ENCODE measurements at places on chromosomes 4 and X.

DNA sequence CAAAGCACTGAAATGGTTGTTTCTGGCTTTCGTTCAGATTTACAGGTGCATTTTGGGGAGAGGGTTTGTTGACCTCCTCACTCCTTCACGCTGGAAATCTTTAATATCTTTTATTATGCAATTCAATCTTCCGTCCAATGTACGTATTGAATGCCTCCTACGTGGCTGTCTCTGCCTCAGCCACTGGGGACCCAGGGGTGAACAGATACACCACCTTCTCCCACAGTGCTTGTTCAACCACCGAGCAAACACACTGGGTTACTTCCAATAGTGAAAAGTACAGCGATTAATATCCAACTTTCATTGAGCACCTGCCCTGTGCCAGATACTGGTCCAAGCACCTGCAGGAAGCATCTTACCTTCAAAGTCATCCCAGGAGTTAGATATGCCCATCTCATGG lies 52.1 kb downstream of the NYX start:
- DNase-seq = no peak

GRCh38 chr4:98919996-98920395 lies 8.9 kb downstream of the EIF4E start:
- DNase-seq = no peak

DNA sequence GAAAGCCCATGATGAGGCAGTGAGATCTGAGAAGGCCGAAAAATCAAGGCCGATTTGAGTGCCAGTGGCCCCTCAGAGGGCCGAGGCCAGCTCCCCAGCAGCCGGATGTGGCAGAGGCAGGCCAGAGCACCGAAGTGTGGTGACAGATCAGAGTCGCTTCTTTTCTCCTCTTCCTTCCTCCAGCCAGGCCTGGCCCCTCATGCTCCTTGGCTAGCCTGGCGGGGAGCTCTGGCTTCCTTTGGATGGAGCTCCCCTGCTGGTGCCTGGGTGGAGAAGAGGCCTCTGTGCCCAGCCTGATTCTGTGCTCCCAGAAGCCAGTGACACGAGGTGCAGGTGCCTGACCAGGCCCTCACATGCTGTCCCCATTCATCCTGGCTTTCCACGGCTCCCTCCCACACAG lies 127.2 kb upstream of the PABPC4L start:
- DNase-seq = no peak

DNA sequence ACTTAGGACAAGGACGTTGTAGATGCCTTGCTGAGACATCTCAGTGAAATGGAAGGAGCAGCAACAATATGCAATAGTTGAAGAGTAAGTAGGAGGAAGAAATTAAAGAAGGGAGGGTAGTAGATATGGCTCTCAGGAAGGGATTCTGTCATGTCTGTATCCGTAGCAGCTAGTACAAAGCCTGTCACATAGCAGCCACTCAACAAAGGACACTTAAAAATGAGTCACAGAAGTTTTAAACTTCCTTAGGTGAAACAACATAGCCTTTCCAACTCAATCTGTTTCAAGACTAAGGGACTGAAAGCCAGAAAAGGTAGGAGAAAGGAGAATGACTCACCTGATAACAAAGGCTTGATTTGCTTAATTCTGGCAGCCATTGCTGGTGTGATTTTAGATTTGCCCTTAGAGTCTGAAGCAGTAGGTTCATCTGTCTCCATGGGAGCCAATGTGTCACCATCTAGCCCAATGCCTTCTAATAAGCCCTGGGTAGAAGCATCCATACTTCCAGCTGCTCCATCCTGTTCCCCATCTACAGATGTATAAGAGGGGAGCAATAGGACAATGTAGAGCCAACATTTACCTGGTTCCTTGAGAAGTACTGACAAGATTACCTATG lies 86.6 kb downstream of the HUWE1 start:
- no peak for DNase-seq

GRCh38 chrX:129634541-129634940 lies 20.2 kb downstream of the APLN start:
- DNase-seq = no peak

GRCh38 chrX:149527705-149528104 lies 13.1 kb upstream of the EOLA1 start:
- DNase-seq = no peak

DNA sequence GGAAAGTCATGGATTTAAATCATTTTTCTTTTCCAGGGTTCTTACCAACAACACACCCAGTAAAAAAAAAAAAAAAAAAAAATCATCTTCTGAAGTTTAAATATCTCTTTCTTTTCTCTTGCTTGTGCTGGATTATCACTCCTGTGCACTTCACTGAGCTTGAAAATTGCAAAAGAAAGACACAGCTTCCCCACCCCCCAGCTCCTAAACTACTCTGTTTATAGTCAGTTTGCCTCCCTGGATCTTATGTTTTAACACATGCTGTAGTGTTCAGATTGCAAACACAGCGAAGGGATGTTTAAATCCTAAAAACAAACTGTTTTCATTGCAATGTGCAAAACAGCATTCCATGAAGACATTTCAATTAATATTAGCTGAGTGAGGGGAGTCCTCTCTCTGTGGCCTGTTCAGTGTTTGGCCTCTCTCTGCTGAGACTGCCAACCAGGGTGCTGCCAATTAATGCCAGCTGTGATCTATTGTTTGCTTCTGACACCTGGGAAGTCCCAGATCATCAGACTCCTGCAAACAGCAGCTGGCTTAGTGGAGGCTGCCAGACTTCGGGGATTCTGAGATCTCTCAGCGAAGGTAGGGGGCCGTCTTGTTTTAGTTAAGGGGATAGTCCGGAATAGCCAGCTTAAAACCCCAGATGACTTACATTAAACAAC lies 171.1 kb upstream of the PITX2 start:
- DNase-seq = no peak

DNA sequence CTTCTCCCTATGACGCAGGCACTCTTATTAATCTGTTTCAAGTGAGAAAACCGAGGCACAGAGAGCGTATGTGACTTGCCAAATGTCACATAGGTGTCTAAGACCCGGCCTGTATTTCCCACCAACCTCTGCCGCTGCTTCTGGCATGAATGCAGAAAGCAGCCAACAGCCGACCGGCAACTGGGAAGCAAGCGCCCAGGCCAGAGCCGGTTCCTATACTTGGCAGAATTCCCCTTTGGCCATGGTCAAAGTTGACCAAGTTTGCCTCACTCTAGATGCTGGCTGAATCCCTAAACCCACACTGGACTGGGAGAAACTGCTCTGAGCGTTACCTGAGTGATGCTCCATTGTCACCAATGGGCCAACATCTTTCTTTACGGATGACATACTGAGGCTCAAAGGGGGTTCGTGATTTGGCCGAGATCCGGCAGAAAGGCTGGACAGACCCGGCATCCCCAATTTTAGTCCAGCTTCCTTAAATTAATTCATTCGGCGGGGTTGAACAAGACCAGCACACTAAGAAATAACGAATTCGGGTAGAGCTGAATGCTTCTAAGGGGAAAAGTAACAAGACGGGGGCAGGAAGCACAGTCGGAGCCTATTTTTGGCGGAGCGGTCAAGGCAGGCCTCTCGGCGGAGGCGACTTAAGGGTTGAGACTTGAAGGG lies 11.2 kb downstream of the MSX1 start:
- DNase-seq = no peak

GRCh38 chrX:148288451-148288850 lies 212.0 kb upstream of the AFF2 start:
- no peak for DNase-seq

GRCh38 chr4:138953961-138954371 lies 61.6 kb upstream of the NOCT start:
- DNase-seq = no peak

DNA sequence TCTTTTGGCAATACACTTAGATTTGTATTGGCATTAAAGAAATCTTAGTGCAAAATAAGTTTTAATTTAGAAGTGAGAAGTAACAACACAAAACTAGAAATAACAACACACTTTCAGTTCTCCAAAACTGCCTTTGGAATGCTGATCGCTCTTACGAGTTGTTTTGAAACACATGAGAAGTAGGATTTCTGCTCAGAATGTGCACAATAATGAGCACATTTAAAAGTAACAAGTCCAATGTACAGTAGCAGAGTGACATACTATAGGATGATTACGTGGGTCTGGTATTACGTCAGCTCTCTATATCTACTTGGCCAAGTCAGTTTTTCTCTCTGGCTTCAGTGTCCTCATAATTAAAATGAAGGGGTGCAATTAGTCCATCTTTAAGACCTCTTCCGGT lies 164.8 kb downstream of the CHM start:
- no peak for DNase-seq

DNA sequence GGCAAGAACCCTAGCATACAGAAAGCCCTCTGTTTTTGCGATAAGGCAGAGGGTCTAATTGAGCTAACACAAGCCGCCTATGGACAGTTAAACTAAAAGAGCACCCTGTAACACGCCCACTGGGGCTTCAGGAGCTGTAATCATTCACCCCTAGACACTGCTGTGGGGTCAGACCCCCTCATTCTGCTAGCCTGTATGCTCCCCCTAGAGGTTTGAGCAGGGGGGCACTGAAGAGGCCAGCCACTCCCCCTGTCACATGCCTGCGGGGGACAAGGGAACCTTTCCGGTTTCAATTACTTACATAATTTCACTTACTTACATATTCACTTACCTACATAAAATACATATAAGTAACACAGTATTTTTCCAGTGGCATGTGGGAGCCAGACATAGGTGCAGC lies 469.5 kb upstream of the FAM241A start:
- no peak for DNase-seq

DNA sequence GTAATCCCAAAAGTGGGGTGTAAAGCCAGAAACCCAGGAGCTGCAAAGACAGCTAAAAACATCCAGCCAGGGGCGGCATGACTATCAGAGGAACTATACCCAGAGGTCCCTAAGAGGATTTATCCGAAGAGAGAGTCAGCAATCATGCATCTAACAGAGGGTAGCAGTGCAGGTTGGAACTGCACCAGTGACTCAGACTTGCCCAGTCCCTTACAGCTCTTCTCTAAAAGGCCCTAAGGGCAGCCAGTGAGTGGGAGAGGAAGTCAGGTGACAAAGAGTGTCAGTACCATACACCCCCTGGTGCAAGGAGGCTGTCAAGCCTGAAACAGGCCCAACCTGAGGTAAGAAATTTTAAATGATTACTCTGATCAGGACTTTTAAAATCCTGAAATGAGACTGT lies 88.1 kb downstream of the CAMK2D start:
- no peak for DNase-seq

DNA sequence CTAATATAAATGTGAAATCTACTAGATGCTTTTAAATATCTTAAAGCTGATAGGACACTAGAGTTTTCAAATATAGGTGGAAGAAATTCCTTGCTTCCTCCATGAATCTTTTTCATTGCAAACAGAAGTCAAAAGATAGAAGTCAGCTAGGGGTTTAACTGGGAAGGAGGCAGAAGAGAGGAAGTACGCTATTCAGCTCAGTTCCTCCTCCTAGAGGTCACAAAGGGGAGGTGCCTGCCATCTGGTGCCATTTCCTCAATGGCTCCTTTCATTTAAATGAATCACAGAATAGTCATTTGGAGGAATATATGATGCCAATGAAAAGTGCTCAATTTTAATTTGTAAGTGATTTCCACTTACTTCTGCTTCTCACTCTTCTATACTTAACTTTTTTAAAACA lies 8.5 kb downstream of the COL25A1 start:
- DNase-seq = no peak

DNA sequence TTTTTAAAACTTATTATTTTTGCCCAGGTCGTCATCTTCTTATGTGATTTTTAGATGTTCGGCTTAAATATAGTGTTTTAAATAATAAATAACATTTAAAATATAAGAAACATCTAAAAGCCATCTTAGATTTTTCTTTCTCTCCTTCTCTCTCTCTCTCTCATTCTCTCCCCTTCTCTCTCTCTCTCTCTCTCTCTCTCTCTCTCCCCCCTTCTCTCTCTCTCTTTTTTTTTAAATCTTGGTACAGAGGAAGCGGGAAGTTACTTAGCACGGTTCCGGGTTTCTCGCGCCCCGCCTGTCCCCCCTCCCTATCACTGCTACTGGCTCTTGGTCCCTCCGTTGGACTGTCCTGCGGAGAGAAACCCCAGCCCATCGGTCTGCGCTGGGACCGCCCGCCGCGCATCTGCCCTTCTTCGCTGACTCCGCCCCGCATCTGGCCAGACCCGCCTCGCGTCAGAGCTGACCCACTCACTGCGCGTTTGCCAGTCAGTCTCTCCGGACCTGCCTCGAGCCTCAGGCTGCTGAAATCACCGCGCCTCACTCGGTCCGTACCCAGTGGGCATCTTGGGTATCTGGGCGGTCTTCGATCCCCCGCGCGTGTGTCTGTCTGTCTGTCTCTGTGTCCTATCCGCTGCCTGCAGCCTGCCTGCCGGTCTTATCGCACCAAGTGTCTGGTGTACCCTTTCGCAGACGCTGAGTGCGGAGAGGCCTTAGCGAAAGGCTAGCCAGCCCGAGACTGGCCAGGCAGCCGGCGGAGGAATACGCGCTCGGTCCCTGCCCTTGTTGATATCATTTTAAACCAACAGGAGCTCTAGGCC lies at the start of gene PABPC5:
Gene PABPC5, plus strand, starts transcription at position 489 of the 818 bp plus-strand sequence. CDS start 739 bp downstream, outside the sequence.
- DNase-seq = no peak

DNA sequence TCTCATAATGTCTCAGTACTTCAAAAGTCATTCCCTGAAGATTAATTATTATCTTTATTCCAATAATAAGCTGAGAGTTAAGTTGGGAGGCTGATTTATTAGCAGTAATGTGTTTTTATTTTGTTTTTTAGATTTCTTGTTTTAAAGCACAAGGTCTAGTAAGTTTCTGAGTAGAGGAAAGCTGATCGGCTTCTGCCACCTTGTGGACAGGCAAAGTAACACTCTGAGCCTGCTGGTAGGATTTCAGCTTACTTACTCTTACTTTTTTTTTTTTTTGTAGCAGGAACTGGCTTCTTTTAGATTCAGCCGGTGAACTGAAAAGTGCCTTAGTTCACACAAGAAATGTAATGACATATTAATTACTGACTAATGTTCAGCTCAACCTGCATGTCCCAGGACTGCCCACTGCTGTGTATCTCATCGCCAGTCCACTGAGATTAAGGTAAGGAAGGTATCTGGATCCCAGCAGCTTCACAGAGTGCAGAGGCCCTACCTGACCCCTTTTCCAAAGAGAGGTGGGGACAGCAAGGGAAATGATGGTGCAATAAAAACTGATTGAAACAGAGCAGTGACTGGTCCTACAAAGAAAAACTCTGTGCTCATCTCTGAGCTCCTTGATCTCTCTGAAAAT lies 126.5 kb downstream of the ADGRA3 start:
- no peak for DNase-seq

DNA sequence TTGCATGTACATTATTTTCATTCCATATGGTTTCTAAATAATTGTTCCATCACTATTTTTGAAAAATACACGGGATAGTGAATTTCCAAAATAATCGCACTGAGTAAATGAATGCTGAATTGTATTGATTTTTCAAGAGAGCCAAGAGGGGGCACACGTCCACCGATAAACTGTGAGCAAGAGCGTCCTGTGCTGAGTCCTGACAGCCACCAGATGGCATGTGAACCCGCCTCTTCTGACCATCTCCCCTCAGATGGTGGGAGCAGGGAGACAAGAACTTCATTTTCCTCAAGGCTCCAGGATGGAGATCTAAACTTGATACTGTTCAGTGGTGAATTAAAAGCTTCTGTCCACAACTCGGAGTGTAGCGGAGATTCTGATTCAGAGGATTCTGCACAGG lies 30.6 kb upstream of the IL9R start:
- no peak for DNase-seq

DNA sequence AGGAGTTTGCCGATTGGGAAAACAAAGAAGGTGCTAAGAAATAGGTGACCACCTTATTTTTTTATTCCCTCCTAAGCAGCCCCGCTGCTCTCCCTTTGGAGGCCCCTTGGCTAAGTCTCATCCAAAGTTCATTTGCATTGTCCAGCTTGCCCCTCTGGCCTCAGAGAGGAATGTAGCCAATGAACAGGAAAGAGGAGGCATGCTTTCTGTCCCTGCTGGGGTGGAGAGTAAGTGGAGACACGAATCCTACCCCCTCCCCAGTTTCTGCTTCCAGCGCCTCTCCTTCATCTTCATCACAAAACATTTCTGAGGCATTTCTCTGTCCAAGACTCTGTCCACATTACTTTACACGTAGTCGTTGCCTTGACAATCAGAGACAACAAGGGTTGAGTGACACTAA lies 38.7 kb downstream of the NLGN3 start:
- no peak for DNase-seq
